ENCODE measurements at places on chromosomes 3 and 15.

DNA sequence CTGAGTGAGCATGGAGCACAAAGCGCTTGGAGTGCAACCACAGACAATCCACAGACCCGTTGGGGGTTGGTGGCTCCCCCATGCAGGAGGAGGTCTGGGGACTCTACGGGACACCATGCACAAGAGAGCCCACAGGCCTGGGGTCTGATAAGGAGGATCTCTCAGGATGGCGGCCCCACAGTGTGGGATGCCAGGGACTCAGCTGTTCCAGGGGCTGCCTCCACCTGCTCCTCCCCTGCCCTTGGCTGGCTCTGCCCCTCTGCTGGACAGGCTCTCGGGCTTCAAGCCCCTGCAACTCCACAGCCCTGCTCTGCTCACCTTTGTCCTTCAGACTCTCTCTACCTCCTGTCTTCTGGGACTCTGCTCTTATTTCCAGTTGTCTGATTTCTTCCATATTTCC lies 184.5 kb upstream of the CHRNA7 start:
- no peak for DNase-seq

DNA sequence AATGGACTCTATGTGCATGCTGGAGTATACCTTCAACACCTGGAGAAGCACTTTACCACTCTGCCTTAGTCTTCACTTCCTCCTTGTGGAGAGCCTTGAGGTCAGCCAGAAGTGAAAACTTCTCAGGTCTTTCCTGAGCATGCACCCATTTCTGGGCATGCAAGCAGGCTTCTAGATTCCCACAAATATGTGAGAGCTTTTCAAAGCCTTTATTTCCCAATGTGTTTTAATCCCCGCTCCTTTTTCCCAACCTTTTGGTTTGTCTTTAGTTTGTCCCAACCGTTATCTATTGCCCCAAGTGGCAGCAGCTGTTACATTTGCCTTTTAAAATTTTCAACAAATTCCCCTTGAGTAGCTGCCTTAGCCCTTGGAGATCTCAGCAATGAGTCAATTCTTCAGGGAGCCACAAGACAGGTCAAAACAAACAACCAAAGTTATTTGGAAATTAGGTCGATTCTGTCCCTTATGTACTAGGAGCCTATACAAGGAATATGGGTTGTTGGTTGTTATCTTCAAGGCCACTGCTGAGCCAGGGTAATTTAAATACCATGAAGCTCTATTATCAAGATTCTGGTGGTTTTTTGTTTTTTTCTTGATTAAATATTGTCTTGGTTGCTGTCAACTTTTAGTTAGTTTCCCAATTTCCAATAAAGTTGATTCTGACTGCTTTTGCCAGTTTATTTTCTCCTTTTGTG lies 44.4 kb downstream of the LSM3 start:
- DNase-seq, result no peak

- no peak for DNase-seq
Observed at GRCh38 chr3:168071591-168072322, 24.0 kb downstream of the GOLIM4 start.

- peak; percentile 23 for DNase-seq
Observed at GRCh38 chr3:171460725-171461524, 720 bp upstream of the TNIK start.

DNA sequence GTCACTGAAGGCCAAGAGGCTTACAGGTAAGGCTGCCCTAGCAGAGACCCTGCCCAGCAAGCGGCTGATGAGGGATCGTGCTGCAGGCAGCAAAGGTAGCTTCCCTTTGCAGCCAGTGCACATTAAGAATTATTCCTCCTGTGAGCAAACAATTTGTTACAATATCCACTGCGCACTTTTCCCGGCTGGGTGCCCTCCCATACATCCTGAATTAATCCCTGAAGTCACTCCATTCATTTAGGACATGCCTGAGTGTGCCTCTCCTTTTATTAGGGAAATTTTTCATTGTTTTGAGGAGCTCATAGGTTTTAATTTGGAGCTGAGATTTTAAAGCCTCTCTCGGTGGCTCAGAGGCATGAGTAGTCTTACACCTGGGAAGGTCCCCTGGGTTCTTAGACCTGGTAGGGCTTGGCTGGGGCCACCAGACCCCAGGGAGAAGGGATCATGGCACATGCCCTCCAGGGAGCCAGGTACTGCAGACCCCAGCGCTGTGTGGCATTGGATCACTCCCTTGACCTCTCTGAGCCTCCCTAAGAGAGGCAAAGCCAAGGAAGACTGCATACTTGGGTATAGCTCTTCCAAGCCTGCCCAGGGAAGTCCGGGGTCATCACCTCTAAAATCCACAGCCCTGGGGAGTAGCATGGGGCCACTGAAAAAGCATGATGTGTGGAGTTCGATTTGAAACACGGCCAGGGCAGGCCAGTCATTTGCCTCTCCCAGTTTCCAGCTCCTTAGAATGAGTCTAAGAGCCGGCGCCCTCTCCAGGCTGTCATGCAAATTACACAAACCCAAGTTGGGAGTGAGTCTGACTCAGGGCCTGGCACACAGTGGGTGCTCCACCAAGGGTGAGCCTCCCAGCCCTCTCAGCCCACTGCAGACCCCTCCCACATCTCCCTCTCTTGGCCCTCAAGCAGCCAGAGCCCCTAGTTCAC lies 151.9 kb upstream of the LINGO1 start:
- DNase-seq, result no peak

DNA sequence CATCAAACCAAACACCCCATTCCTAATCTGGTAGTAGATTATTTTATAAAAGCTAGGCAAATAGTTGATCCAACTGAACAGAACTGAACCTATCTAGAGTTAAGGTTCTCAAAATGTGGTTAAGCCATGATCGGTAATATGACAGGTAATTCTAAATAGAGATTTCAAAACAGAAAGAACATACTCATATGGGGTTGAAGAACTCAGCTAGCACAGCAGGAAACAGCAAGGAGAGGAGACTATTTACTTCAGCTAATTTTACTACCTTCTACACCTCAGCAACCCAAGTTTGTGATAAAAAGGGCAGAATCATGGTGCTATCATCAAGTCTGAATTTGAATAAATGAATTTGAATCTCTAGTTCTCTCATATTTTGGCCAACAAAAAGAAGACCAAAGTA lies 11.8 kb downstream of the CD47 start:
- no peak for DNase-seq

- no peak for DNase-seq
Observed at GRCh38 chr3:67647390-67647878, 7.0 kb downstream of the SUCLG2 start.

DNA sequence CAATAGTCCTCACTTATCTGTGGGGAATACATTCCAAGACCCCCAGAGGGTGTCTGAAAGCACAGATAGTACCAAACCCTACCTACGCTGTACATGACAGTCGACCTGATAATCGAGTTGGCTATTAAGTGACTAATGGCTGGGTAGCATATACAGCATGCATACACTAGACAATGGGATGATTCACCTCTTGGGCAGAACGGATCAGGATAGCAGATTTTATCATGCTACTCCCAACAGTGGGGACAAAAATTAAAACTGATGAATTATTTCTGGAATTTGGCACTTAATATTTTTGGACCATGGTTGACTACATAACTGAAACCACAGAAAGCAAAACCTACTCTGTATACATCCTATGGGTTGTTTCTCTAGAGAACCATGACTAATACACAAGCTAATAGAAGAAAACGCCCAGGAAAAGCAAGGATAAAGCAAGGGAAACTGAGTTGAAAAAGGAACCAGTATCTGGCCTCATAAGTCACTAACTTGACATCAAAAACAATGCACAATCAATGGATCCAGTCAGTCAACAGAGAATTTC lies 15.5 kb downstream of the ATG3 start:
- no peak for DNase-seq

DNA sequence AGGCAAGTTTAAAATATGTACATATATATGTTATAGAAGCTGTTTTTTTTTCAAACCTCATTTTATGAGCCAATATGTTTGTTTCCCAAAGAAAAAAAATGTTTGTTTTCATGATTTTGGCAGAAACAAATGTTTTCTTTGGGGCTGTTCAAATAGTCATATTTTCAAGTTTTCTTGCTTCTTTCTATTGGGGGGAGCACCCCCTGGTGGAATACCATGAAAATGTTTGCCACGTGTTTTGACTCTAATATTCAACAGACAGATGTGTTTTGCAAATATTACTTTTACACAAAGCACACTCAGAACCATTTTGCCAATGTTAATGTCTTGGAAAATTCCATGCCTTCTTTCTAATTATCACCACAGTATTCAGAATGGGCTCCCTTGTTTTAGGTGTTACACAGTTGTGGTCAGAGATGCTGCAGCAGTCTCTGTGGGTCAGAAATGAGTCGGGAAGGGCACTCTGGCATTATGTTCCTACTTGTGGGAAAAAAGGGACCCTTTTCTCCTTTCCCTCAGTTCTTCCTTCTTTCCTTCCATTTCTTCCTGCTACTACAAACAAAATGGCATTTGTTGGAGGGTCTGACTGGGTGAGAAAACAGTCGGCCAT lies 817.0 kb downstream of the TUSC7 start:
- DNase-seq, result no peak

DNA sequence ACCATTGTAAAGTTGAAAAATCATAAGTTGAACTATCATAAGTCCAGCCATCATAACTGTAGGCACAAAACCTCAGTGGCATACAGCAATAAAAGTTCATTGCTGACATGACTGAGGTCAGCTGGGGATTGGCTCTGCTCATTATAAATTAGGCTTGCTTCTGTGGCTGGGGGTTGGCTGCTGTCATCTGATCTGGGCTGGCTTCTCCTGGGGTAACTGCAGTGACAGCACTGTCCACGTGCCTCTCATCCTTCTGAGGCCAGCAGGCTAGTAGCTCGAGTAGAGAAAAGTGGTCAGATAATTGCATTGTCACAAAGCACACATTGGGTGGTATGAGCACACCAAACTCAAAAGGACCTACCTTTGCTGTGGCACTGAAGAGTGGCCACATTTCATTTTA lies 31.3 kb downstream of the CMTM7 start:
- no peak for DNase-seq

- DNase-seq, result no peak
Observed at GRCh38 chr3:119636891-119637611, 23.3 kb downstream of the POPDC2 start.

- DNase-seq, result no peak
Observed at GRCh38 chr3:39810647-39811161, 1.3 kb downstream of the MYRIP start.

GRCh38 chr15:61639491-61639890 lies 410.4 kb upstream of the RORA start:
- no peak for DNase-seq

GRCh38 chr3:29764603-29765254 lies 483.9 kb downstream of the RBMS3 start:
- DNase-seq, result no peak

GRCh38 chr3:191019855-191020254 lies 157.4 kb upstream of the GMNC start:
- no peak for DNase-seq

GRCh38 chr3:189108735-189109134 lies 63.0 kb upstream of the TPRG1 start:
- no peak for DNase-seq

GRCh38 chr15:99390667-99391066 lies 139.4 kb downstream of the LRRC28 start:
- no peak for DNase-seq

GRCh38 chr3:23830869-23831484 lies 25.2 kb downstream of the UBE2E1 start:
- no peak for DNase-seq

DNA sequence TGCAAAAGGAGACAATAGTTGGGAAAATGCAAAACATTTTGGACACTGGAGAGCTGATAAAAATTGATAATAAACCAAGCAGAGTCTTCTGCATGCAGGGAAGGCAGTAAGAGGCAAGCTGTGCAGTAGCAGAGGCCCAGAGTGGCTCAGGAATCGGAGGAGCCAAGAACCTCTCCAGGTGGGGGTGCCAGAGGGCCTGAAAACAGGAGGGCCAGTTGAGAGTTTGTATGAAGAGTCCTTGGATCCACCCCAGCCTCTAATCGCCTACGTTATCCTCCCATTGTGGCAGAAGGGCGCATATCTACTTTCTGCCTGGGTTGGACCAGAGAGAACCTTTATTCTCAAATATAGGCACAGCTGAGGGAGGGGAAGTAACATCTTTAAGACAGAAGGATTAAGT lies 48.9 kb upstream of the RBP1 start:
- no peak for DNase-seq

DNA sequence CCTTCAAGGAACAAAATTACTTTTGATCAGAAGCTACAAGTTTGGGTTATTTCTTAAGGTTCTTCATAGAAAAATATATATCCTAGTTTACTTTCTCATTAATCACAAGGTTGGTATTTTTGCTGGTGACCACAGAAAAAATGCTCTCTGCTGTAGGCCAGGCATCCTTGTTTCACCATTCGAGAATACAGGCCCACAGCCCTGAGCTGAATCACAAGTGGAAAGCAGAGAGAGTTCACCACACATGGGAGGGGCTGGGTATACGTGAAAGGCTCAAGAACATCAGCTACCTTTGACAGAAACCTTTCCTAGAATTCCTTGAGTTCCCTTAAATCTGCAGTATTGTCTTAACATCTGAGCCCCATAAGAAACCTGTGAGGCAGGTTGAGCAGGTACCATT lies 23.2 kb downstream of the CPEB1 start:
- DNase-seq, result no peak

DNA sequence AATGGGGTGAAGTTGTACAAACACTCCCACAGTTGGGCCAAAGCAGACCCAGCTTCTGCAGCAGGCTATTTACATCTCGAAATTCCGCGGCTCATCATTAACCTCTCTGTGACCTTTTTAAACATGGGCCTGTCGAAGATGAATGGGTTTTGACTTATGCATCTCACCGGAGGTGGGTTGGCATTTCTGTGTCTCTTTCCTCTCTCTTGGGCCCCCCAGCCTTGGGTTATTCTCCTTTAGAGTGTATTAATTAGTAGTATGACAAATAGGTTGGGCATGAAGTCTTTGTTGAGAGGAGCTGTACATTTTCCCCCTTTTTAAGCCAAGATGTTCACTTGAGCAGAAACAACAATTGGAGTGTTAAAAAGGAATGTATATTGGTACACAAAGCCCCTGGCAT lies 9.8 kb downstream of the SMAD6 start:
- DNase-seq, result no peak

DNA sequence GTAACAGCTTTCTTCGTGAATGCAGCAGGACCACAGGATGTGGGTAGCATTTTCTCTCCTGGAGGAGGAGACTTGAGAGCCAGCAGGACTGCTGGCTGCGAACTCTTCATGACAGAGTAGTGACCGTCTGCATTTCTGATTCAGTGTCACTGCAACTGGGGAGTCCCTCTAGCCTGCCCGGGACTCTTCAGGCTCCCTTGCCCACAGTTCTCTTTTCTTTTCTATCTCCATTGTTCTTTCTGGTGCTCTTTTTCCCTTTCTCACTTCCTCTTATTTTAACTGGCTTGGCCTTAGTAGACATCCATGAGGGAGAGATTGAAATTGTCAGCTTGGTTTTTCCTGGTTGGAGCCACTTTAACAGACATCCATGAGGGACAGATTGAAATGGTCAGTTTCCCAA lies 49.9 kb upstream of the P2RY1 start:
- DNase-seq, result no peak

- DNase-seq, result no peak
Observed at GRCh38 chr3:184129012-184129411, 6.1 kb upstream of the EIF2B5 start.

GRCh38 chr15:40130799-40131502 lies 22.3 kb upstream of the BMF start:
- no peak for DNase-seq
